ENCODE measurements at places on chromosomes 2 and 18.

GRCh38 chr2:66601624-66602023 lies 166.7 kb downstream of the MEIS1 start:
- DNase-seq, result no peak

DNA sequence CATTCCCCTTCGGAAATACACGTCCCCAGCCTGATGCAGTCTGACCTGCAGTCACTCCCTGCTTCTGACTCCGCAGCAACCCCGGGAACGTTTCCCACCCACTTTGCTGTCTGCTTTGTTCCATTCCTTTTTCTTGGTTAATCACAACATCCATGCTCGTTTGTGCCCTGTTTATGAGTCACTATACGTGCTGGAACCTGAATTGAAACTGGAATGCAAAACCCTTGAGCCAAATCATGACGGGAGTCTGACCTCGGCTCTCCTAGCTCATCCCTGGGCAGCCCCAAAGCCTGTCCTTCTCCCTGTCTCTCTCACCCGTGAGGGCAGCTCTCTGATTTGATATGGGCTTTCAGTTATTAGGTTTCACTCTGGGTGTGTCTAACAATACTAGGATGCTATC lies 57.1 kb upstream of the RNF152 start:
- DNase-seq, result no peak

DNA sequence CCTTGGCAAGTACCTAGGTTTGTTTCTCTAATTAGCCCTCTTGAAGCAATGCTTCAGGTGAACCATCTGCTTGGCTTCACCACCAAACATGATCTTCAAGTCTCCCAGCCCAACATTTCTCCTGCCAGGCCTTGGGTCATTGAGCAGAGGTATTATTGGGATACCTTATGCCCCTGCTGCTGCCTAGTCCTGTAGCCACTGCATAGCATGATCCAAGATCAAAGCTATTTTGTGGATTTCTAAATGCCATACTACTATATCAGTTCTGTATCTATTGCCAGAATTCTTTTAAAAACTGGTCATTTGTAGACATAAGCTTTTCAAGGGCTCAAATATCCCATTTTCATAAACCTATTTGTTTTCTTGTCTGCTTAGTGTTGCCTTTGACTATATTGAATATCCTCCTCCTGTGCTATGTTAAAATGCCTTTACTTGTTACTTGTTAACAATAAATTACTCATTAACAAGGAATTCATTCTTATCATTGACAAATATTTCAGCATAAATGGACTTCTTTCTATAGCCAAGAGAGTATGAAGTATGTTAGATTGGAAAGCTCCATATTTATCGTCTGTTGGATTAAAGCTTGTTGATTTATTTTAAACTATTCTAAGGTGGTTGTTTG lies 204.5 kb upstream of the RBBP8 start:
- no peak for DNase-seq

DNA sequence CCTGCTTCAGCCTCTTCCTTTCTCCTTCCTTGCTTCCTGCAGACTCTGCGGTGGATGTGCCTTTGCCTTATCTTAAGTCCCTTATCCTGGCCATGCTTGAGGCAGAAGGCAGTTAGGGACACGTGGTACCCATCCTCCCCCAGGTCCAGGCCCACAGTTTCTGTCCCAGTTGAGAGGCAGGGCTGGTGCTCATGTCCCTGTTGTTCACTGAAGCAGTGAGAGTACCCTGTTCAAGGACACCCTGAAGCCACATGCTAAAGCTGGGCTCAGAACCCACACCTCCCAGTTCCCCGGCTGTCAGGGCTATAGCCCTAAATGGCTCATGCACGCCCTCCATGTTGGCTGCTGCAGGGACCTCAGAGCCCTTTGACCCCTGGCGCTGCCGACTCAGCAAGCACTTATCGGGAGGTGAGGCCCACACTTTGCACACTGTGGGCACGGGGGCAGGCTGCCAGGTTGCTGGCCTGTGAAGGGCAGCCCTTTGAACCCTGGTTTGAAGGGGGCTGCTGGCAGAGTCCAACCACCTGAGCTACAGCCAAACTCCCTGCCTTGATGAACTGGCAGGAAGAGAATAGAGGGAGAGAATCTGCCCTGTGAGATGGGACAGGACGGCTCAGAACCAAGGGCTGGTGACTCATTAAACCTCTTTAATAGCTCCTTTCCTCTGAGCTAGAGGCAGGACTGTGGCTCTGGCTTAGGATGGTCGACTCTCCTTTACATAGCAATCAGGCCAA lies 6.3 kb downstream of the KHK start:
- DNase-seq, result no peak

GRCh38 chr2:45170191-45171135 lies 161.2 kb upstream of the SIX2 start:
- no peak for DNase-seq

DNA sequence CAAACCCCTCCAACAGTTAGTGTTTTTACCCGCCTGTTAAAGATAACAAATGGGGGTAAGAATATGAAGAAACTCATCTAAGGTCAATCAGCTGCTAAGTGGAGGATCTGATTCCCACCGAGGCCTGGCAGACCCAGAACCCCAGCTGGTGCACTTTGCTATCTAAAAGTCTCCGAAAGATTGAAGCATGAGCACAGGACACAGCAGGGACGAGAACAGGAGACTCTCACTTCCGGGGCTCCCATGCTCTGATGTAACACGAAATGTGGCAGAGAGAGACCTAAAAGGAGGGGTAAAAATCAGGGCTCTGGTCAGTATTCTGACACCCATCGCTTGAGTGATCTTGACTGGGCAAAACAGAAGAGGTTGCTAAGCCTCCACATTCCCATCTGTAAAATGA lies 119.7 kb downstream of the PDCL3 start:
- no peak for DNase-seq

DNA sequence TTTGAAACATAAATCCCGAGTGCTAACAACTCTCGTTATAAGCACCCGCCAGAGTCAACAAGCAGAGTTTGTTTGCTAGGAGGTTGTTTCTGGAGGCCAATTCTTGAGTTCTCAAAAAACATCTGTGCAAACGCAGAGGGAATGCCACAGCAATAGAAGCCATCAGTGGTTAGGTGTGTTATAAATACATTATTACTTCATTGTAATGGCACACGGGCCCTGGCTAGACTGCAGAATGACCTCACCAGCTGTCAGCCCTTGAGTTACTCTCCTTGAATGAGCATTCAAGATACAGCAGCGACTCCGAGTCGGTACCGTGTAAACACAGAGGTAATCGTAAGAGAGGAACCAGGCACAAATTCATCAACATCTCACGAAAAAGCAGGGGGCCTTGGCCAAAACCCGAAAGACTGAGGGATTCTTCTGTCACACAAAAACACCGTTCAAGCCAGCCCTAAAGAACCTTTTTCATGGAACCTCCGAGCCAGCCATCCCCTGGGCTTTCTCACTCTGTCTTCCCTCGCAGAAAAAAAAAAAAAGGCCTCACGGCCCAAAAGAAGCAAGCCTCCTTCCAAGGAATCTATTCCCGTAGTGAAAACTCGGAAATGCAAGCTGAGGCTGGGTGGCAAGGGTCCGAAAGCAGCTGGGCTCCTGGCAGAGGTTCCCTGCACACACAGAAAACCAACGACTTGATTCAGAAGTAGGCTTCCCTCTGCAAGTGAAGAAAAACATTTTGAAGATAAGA lies 133.7 kb upstream of the MEIS1 start:
- no peak for DNase-seq

- no peak for DNase-seq
Observed at GRCh38 chr2:45433363-45433762, 177.7 kb downstream of the SRBD1 start.

DNA sequence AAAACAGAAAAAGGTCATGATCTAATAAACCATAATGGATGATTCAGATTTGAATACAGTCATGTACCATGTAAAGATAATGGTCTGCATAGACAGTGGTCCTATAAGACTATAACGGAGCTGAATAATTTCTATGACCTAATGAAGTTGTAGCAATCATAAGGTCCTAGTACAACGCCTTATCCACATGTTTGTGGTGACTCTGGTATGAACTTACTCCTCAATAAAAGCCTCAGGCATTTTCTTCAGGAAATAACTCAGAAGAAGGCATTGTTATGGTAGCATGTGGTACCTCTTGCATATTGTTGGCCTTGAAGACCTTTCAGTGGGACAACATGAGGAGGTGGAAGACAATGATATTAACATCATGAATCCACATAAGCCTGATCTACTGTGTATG lies 883.3 kb downstream of the CNTNAP5 start:
- DNase-seq, result no peak

DNA sequence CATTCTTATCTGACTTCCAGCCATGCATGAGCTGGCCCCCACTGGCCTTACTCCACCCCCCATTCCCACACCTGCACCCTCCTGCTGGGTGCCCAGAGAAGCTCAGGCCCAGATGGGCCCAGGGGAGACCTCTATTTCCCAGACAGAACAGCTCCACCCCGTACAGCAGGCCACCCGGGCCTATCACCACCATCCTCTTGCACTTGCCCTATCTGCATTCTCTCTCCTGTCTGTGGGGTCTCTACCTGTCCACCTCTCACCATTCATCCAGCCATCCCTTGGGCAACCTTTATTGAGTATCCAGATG lies 25.3 kb upstream of the TNS1 start:
- DNase-seq, result no peak

- no peak for DNase-seq
Observed at GRCh38 chr18:62264984-62265383, 60.1 kb upstream of the TNFRSF11A start.

GRCh38 chr2:236576087-236576486 lies 6.5 kb downstream of the ACKR3 start:
- DNase-seq, result no peak

GRCh38 chr2:233120459-233120858 lies 60.3 kb downstream of the INPP5D start:
- no peak for DNase-seq

GRCh38 chr2:217279556-217279955 lies 419.7 kb upstream of the TNP1 start:
- no peak for DNase-seq

- DNase-seq, result no peak
Observed at GRCh38 chr2:70641263-70641784, 87.7 kb upstream of the TGFA start.

- no peak for DNase-seq
Observed at GRCh38 chr2:240215676-240216051, 75.2 kb upstream of the OTOS start.

- DNase-seq, result no peak
Observed at GRCh38 chr2:239793836-239794235, 231.3 kb downstream of the NDUFA10 start.

DNA sequence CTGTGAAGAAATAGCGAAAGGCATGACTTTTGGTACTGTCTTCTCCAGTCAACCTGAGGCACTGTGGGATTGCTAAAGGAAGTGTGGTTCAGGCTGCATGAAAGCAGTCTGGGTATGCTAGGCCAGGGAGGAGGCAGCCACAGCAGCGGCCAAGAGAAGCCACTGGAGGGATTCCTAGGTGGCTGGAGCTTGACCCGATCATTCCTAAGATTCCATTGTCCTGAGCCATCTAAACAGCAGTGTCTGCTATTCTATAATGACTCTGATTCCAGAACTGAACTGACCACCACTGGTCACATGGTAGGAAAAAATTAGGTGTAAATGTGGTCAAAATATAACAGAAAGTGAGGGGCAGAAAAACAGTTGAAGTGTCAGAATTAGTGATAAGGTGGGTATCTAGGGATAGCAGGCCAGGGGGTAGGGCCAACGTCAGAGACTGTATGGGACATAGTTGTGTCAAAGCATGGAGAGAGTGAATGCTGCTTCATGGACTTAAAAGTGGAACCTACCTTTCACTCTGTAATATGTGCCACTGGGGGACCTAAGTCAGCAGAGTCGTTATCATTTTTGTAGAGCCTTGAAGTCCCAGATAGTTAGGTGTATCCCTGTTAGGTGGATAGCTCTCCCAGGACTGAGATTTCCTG lies 204.6 kb downstream of the CTNNA2 start:
- DNase-seq, result no peak

DNA sequence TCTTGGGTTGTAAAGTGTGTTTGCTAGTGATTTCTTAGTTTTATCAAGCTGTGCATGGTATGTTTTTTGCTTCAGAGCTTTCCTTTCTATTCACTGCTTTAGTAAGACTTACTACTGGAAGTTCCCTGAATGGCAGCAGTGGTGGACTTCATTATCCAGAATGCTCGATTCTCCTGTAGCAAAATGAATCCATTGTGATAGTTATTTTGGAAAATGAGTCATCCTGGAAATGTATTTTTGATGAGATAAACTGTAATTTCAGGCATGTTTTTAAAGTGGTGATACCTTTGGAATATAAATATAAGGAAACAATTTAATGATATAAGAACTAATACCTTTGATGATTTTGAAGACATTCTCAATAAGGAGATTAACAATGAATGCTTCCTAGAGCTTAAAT lies 387.1 kb downstream of the PTPRM start:
- DNase-seq, result no peak

DNA sequence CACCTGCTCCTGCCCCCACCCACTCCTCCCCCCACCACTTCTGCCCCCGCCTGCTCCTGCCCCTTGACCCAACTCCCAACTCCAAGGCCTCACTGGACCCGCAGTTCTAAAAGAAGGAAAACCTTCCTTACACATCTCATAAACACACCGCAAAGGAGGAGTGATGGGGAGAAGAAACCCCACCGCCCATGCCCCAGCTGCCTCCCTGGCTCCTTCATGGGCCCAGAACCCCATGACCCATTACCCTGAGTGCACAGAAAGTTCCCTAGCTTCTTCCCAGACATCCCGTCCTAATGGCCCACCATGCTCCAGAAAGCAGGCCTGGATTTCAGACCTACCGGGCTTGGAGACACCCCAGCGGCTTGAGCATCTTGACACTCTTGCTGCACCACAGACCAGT lies 17.8 kb upstream of the CNDP2 start:
- no peak for DNase-seq

DNA sequence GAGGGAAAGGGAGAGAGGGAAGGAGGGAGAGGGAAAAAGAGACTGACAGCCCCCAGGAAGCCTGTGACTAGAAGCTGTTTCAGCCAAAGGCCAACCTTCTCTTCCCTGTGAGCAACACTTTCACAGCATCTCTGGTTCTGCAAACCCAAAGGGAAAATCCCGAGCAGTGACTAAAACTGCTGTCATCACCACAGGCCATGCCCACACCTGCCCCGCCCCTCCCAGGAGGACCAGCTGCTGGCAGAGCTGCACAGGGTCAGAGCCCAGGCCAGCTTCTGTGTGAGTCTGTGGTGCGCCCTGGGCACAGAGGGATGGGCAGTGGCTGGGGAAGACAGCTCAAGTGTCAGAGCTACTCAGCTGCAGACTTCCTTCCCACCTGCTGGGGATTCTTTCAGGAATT lies 64.9 kb upstream of the OTOS start:
- peak; percentile 57 for DNase-seq

- DNase-seq, result no peak
Observed at GRCh38 chr2:98252038-98252773, 94.0 kb upstream of the CNGA3 start.

- DNase-seq, result no peak
Observed at GRCh38 chr18:63254716-63255399, 64.7 kb downstream of the BCL2 start.

Measured in stimulated activated CD8-positive, alpha-beta memory T cell treated with anti-CD3 and anti-CD28 coated beads, Interleukin-2, amount 100 ng/mL, for 48 hours (primary cell).